ENCODE measurements at places on chromosomes 16 and 17. TPM values are rescaled to one million over a fixed set of nuclear protein-coding genes. Genes with fewer than 3 reads are reported as not detected.

GRCh38 chr16:73036074-73036826 is 11.7 kb downstream of the ZFHX3 start:
- DNase-seq = no peak
- H3K36me3 ChIP-seq = no peaks in the 10 kb centered on the region
- peaks cover 4% of the 10 kb centered on the region for H3K4me1 ChIP-seq
- no peaks in the 10 kb centered on the region for H3K27me3 ChIP-seq

DNA sequence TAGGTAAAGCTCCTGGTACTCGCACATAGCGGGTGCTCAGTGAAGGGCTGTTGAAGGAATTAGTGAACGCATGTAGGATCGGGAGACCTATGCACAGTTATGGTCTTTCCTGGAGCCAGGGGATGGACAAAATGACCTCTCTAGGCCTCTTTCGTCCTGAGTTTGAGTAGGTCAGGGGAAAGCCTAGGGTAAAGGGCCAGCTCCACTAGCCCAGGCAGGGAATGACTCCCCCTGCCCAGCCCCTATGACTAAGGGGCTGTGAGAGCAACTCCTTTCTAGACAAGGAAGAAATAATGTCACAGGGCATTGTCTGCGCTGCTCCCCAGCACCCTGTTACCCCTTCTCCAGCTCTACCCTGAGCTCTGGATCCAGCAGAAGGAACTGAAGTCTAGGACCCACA is 24.6 kb upstream of the FMNL1 start:
- H3K27me3 ChIP-seq = no peaks in the 10 kb centered on the region
- DNase-seq = no peak
- H3K4me1 ChIP-seq = peaks cover 4% of the 10 kb centered on the region
- no peak overlapping the region for H3K27ac ChIP-seq
- H3K36me3 ChIP-seq = no peaks in the 10 kb centered on the region

The CDH11 gene
- total RNA-seq = 548 TPM

DNA sequence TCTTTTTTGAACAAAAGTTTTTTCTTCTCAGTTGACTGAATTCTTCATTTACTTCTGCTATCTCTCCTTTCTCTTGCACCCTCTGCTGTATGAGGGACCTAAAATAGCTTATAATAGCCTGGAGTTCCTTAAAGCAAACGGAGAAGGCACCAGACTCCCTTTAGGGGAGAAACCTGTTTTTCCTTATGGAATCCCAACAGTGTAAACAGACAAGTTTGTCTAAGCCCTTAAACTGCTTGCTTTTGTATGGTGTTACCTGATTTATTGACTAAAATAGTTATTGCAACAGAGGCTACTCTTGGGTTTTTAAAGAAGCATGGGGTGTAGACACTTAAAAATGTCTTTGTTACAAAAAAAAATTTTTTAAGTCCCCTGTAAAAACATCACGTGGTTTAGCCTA is 12.9 kb upstream of the TRIM25 start:
- H3K4me1 ChIP-seq = no peaks in the 10 kb centered on the region
- DNase-seq = no peak
- no peak overlapping the region for H3K27ac ChIP-seq
- H3K4me3 ChIP-seq = no peak overlapping the region

DNA sequence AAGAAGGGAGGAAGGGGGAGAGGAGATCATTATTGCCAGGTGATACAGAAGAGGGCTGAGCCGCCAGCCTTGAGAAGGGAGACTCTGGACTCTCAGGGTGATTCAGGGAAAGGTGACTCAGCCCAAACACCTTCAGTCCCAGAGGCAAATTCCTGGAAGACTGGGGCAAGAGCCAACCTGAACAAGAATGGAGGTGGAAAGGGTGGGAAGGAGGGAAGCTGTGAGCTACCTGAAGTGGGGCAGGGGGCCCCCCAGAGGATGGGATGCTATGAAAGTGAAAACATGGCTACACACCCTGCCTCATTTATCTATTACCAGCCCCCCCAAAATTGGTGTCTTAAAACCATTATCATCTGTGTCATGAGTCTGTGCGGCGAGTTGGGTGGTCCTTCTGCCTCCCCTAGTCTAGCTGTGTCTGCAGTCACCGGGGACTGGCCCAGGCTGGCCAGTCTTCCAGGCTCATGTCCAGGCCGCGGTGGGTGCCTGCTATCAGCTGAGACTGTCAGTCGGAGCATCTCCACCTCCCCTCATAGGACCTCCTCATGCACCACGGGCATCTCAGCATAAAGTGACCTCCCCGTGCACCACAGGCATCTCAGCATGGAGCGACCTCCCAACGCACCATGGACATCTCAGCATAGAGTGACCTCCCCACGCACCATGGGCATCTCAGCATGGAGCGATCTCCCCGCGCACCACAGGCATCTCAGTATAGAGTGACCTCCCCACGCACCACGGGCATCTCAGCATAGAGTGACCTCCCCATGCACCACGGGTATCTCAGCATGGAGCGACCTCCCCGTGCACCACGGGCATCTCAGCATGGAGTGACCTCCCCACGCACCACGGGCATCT is 3.2 kb upstream of the SLC47A2 start:
- H3K4me1 ChIP-seq = peaks cover 14% of the 10 kb centered on the region
- H3K36me3 ChIP-seq = no peaks in the 10 kb centered on the region

The ITGB4 gene
- total RNA-seq = 22.5 TPM
